Renal cortical epithelial cell (primary cell): ENCODE measurements at places on chromosomes 3 and 15. TPM values are rescaled to one million over a fixed set of nuclear protein-coding genes. Genes with fewer than 3 reads are reported as not detected.

The SPATA12 gene
- 0.10 TPM in 1 of 2 replicates, not detected in the other for total RNA-seq

The GP5 gene
- total RNA-seq = under 0.01 and 0.10 TPM in 2 replicates

The ADGRG7 gene
- total RNA-seq = 0.05 and 0.35 TPM in 2 replicates

The SCAMP2 gene
- 19.4 and 64.5 TPM in 2 replicates for total RNA-seq

The DBR1 gene
- 22.1 and 27.3 TPM in 2 replicates for total RNA-seq

The PARP9 gene
- 39.8 and 41.5 TPM in 2 replicates for total RNA-seq

The CHRFAM7A gene
- total RNA-seq = 2.0 and 4.7 TPM in 2 replicates

The ZNF621 gene
- total RNA-seq = 9.9 and 21.0 TPM in 2 replicates

The ZIC4 gene
- total RNA-seq = not detected in 2 replicates

The FHIT gene
- total RNA-seq = 1.4 and 5.5 TPM in 2 replicates

The GRM2 gene
- 0.05 TPM in 1 of 2 replicates, not detected in the other for total RNA-seq

The MORC1 gene
- total RNA-seq = under 0.01 and 0.05 TPM in 2 replicates

The EIF2A gene
- 148 and 187 TPM in 2 replicates for total RNA-seq

GRCh38 chr3:37625690-37626360 is 235.9 kb upstream of the CTDSPL start:
- no peak for DNase-seq

- no peak for DNase-seq
Observed at GRCh38 chr3:151697496-151697895, 36.2 kb upstream of the AADACL2 start.

DNA sequence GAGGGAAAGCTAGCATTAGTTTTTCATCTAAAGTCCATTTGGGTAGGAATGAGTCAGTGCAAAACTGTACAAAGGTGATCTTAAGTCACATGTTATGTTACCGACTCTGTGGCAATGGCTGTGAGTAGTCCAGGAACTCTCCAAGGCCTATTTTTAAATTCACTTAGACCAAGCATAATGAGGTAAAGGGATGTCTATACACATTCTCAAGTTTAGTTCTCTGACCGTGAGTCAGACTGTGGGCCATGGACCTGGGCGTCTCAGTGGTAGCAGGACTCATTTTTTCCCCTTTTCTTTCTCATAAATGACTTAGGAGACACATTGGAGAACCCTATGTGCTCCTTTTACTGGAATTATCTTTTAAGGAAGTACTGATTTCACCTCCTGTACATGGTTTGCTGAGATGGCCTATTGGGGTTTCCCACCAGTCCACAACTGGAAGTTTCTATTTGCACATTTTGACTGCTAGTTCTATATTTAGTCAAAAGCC is 488.7 kb upstream of the TPRG1 start:
- peak; percentile 99 for DNase-seq

DNA sequence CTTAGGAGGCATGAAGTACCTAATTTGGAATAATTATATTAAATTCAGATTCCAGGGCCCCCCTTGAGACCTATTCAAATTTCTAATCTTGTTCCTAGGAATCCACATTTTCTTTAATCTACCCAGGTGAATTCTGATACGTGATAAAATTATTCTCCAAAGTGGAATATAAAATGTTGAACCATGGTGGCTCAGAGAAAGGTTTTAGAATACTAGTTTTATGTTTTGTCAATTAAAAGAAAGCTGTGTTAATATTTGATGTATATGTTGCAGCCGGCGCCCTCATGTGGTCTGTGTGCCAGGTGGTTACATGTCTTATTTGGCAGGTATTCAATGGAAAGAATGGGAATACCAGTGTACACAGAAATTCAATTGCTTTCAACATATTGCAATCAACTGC is 321.8 kb downstream of the FEZF2 start:
- peak; percentile 29 for DNase-seq

- no peak for DNase-seq
Observed at GRCh38 chr3:10962481-10963036, 30.0 kb upstream of the SLC6A1 start.

DNA sequence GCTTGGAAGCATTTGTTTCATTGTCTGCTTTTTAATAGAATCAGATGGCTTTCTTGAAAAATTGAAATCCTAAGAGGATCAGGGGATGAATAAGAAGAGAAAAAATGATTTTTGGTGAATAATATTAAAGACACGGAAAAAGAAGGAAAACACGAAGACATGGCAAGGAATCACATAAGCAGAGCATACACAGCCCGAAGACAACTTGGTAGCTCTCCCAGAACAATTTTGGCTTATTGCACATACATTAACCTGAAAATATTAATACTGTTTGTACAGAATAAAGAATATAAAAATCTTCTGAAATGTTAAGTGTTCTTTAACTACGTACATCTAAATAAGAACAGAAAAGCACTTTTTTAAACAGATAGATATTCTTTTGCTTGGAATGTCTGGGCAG is 150.0 kb downstream of the SHOX2 start:
- no peak for DNase-seq

GRCh38 chr3:182414586-182414985 is 378.7 kb upstream of the ATP11B start:
- DNase-seq = no peak

- peak; percentile 81 for DNase-seq
Observed at GRCh38 chr15:98085003-98085639, 124.6 kb downstream of the ARRDC4 start.

DNA sequence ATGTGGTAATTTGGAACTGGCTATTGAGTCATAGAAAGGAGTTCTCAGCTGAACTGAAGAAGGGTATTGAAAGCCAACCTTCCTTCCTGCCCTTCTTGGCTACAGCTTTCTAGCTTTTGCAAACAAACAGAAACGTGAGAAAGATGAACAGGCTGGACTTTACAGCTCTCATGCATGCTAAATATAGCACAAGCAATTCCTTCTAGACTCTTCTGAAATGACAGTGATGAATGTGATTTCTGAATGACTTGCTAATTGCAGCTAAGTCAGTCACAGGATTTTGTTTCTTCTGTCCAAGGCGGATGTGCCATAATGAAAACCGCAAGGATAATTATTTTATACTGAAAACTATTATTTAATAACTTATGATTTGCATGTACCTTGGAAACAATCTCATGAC is 36.3 kb downstream of the BCHE start:
- peak; percentile 9 for DNase-seq

DNA sequence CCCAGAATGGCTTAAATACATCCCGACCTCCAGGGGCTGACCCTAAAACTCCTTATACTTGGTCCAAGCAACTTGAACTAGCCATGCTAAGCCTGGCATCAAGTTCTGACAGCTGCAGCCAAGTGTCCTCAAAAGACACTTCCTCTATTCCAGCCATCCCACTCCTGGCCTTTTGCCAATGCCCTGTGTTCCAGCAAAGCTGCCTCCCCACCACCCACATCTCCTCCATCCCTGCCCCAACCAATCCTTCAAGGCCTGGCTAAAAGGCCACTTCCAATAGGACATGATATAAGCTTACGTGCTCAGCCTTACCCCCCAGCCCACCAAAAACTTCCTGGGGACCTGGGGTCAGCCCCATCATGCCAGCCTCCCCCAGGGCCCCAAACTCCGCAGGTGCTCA is 40.9 kb downstream of the SEMA3G start:
- DNase-seq = no peak

DNA sequence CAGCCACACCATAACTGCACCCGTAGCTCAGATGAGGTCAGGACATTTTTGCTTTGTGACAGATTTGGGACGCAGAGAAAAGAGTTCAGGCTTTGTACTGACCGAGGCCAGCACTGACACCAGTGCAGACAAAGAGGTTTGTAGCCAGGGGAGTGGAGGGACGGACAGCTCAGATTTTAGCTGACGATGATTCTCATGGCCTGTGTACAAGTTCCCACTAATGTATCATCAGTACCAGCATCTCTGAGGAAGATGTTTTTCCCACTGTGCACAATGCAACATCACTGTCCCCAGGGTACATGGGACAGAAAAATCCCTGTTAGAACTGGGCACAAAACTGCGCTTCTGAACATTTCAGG is 112.7 kb downstream of the SLCO3A1 start:
- no peak for DNase-seq

DNA sequence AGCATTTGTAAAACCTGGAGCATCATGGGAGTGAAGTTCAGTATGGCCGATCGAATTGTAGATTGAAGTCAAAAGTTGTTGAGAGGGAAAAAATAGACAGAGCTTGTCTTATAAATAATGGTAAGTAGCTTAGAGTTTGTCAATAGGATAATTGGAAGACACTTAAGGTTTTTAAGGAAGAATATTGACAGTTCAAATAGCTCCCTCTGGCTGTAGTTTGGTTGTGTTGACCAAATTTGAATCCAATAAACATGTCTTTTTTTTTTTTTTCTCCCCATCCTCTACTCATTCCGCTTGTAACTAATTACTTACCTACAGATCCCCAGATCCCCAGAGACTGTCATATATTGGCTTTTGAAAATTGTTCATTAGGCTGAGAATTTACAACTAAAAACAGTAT is 677.0 kb downstream of the AGBL1 start:
- no peak for DNase-seq

GRCh38 chr3:72116226-72116625 is 331.3 kb upstream of the PROK2 start:
- DNase-seq = no peak

DNA sequence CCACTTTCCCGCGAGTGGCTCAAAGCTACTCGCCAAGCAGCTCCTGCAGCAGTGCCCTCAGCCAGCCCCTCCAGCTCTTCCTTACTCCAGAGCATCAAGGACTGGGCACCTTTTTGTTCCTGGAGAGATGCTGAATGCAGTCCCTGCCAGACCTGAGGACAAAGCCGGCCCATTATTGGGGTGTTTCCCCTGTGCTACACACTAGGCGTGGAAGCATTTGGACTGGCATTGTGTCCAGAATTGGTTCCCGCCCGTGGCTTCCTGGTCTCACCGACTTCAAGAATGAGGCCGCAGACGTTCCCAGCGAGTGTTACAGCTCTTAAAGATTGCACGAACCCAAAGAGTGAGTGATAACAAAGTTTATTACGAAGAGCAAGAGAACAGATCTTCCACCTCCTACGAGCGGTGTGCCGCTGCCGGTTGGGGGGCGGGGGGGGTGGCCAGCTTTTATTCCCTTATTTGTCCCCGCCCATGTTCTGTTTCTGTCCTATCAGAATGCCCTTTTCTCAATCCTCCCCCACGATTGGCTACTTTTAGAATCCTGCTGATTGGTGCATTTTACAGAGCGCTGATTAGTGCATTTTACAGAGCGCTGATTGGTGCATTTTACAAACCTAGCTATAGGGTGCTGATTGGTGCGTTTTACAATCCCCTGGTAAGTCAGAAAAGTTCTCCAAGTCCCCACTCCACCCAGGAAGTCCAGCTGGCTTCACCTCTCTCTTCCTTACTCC is 62.4 kb downstream of the NSMCE3 start:
- DNase-seq = no peak

DNA sequence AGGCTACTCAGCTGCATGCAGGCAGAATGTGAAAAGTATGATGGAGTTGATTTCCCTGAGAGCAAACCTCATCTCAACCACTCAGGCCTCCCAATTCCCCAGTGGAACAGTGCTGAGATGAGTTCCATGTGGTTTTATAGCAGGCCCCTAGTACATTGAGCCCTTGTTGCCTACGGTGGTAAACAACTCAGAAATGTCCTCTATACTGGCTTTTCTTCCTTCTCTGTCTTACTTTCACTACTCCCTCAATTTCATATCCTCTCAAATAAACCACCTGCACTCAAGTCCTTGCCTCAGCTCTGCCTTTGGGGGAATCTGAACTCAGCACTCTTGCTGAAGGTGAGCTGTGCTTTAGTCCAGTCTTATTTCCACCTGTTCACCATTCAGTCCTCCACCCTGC is 399.9 kb downstream of the PDCD6IP start:
- no peak for DNase-seq

DNA sequence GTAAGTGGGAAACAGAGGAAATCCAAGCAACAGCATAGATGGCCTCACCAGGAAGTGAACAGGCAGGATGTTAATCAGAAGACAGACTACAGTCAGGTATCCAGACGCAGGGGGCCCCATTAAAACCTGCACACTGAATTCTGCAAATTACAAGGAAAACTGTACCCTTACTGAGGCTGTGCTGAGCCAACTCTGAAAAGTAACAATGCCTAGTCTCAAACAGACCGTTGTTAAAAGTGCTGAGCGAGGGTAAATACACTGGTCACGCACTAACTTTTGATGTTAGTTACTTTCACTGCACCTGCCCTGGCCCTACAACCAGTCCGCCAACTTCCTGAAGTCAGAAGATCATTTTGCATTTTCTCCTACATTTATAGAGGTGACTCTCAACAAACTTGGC is 1.0 kb downstream of the TAMM41 start:
- DNase-seq = no peak

GRCh38 chr15:76078285-76078877 is 18.6 kb downstream of the TMEM266 start:
- DNase-seq = no peak

GRCh38 chr3:101851072-101851770 is 1.9 kb downstream of the NFKBIZ start:
- peak; percentile 26 for DNase-seq

GRCh38 chr15:42038401-42038800 is 17.6 kb upstream of the PLA2G4E start:
- no peak for DNase-seq

- DNase-seq = no peak
Observed at GRCh38 chr3:162332344-162332743, 835.7 kb downstream of the OTOL1 start.

DNA sequence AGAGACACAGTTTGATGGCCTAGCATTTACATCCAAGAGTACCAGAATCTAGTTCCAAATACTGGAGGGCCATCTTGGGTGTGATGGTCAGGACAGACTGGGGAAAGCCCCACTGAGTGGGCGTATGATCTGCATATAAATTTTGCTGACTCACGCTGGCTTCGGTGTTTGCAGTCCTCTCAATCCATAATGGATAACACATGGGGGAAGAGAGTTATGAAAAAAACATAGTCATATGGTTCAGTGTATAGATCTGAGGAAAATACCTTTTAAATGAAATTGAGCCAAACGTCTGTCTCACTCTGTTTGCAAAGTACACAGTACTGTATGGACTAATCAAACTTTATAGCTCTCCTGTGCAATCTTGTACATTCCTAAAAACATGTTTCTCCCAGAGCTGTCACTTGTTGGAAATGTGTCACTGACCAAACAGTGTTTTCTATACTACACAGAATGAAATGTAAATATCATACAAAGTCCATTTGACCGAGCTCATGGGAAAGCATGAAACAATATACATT is 125.3 kb upstream of the THBS1 start:
- DNase-seq = peak; percentile 17
